ENCODE measurements at places on chromosomes 2 and 18.

- DNase-seq, result no peak
Observed at GRCh38 chr2:46547223-46548102, 68.1 kb downstream of the TMEM247 start.

DNA sequence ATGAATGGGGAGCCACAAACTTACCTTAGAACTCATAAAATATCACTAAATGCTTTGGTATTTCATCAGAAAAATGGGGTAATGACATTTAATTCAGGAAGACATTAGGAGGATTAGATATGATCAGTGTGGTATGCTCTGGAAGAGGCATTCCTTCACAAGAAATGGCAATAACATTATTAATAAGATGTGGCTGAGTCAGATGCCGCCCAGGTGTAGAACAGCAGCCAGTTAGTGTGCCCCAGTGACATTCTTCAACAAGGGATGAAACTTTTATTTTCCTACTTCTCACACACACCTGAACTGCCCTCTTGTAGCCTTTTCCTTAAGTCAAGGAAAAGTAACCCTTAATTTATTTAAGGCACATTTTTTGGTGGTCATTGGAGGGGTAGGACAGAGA, 69.2 kb upstream of the DYNAP start:
- no peak for DNase-seq

DNA sequence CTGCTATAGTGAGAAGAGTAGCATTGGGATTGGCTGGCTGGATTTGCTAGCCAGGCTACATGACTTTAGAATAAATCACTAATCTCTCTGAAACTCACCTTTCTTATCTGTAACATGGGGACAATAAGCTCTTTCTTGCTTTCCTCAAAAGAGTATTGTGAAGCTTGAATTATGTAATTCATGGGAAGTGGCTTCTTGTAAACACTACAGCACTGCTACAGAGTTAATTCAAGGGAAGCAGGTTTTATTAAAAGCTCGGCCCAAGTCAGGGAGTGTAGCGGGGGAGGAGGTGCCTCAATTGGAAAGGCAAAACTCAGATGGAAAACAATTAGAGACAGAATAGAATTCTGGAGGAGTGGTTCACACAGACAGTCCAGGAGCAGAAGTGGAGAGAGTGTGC, 100.9 kb upstream of the CELF4 start:
- DNase-seq, result no peak

GRCh38 chr2:17658251-17658843, 95.3 kb downstream of the SMC6 start:
- DNase-seq, result peak; percentile 64

GRCh38 chr2:10286216-10287037, 16.3 kb upstream of the HPCAL1 start:
- no peak for DNase-seq

GRCh38 chr2:6730649-6731532, 134.8 kb downstream of the CMPK2 start:
- DNase-seq, result no peak

- no peak for DNase-seq
Observed at GRCh38 chr2:32647180-32647651, 19.4 kb downstream of the TTC27 start.

DNA sequence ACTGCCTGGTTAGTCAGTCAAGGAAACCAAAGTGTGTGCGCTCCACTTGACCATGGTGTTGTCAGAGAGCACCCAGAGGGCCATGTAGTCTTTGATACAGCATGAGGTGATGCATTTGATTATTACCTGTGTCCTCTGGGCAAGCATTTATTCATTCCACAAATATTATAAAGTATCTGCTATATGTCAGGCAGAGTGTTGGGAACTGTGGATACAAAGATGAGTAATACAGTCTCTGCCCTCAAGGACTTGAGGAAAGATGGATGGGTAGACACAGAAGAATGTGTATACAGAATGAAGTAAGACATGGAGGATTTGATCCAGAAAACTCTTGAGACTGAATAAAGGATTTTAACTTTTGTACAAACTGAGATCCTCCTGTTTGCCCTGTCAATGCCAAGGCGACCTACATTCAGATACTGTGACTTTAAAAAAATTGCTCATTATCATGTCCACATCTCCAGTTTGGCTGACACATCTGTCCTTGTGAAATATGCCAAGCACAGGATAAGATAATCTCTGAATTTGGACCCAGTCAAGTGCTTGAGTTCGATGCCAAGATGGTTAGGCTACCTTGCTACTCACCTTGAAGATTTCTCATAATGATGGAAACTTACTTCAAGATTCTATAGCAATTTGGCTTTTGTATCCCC, 50.8 kb downstream of the ACYP2 start:
- no peak for DNase-seq
